ENCODE measurements at places on chromosomes 16 and 17.
A peak's percentile ranks its signal among the peaks of the same experiment; 100 is the strongest.

GRCh38 chr16:17368951-17369350, 101.8 kb downstream of the XYLT1 start:
- DNase-seq, result no peak

GRCh38 chr17:42683407-42684034, 1.2 kb downstream of the CNTNAP1 start:
- DNase-seq, result no peak

GRCh38 chr17:14604591-14605266, 303.8 kb downstream of the HS3ST3B1 start:
- DNase-seq, result no peak

GRCh38 chr16:72977127-72977526, 70.8 kb downstream of the ZFHX3 start:
- no peak for DNase-seq

- DNase-seq, result no peak
Observed at GRCh38 chr16:68074850-68075555, 10.2 kb upstream of the NFATC3 start.

- peak; percentile 96 for DNase-seq
Observed at GRCh38 chr17:68457539-68458259, 403 bp upstream of the WIPI1 start.

GRCh38 chr17:50123649-50124349, 6.2 kb downstream of the SAMD14 start:
- DNase-seq, result no peak

DNA sequence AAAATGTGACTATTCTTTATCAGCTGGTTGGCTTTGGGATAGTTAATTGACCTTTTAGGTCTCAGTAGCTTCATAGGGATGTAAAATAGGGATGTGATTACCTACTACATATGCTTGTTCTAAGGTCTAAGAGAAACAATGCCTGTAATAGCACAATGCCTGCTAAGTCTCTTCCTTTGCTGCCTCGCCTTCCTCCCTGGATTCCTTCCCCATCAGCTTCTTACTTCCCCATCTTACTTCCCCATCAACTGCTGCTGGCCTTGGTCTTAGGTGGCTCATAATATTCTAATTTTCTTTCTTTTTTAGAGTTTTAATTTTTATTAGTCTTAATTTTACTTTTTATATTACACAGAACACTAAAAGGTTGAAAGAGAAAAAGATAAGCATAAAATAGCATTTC, 59.2 kb upstream of the GOT2 start:
- no peak for DNase-seq

DNA sequence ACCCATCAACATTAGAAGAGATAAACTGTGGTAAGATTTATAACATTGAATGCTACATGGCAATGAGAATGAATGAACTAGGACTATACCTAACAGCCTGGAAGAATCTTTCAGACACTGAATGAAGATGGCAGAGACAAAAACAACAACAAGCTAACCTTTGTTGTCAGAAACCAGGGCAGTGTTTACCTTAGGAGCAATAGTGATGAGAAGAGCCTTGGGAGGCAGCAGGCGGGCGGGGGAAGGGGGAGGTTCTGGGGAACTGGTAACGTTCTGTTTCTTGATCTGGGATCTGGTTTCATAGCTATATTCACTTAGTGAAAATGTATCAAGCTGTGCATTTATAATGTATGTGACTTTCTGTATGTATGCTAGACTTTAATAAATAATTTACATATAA, 139.0 kb upstream of the TNRC6C start:
- DNase-seq, result no peak

DNA sequence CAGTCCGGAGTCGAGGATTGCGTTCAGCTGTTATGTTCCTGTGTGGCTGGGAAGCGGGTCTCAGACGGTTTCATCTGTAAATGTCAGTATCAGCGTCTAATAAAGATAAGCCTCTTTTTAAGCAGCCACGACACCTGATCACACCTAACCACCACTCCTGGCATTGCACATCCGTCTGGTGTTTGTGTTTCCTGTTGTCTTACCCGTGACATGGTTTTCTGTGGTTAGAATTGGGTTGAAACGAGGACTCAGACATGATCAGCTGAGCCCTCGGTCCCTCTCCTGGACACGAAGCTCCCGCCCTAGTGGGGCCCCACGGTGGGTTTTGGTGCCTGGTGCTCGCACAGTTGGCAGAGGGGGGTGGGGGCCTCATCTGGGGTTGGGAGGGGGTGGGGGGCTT, 18.3 kb downstream of the CPNE7 start:
- DNase-seq, result no peak

- no peak for DNase-seq
Observed at GRCh38 chr17:17385491-17385890, 82.3 kb downstream of the NT5M start.

GRCh38 chr16:62256406-62256805, 220.2 kb upstream of the CDH8 start:
- DNase-seq, result no peak

- no peak for DNase-seq
Observed at GRCh38 chr17:36505171-36505570, 18.7 kb downstream of the ZNHIT3 start.

- no peak for DNase-seq
Observed at GRCh38 chr17:66976781-66977201, 12.3 kb downstream of the CACNG4 start.

DNA sequence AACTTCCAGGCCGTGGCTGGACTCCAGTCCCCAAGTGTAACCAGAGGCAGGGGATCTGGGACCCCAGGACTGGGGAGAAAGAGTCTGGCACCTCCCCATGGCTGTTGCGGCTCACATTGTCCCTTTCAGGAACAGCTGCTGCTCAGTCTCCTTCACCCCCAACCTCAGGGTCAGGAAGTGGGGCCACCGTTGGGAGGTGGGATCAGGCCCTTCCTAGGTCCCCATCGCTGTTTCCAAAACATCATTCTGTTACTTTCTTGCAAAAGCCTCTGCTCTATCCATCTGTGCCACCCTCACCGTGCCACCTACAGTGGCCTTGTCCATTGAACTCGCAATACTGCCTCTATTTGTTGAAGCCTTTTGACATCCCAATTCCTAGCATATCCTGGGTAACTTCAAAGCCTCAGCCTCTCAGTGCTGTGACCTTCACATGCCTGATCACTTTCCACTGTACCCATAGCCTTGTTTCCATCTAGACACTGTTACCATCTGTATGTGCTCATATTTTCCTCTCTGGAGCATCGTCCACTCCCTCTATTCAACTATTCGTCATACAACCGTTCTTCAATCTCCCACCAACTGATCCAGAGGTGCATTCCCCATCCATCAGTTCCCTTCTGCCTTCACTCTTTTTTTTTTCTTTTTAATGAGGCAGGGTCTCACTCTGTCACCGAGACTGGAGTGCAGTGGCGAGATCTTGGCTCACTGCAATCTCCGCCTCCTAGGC, 15.0 kb upstream of the SRCIN1 start:
- no peak for DNase-seq

DNA sequence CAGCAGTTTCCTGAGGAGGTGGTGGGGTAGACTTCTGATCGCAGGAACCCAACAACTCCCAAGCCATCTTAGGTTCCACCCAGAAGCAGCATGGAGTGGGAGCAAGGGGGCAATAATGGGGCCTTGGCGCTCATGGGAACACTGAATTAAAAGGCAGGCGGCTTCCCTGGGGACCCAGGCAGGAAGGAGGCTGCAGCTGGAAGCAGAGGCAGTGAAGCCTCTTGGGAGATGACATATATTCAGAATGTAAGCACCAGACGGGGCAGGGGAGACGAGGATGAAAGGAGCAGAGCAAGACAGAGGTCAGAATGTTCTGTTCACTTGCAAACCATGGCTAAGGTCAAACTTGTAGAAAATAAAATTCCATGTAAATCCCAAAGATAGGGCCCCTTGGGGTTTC, 2.9 kb downstream of the HIGD1B start:
- no peak for DNase-seq

DNA sequence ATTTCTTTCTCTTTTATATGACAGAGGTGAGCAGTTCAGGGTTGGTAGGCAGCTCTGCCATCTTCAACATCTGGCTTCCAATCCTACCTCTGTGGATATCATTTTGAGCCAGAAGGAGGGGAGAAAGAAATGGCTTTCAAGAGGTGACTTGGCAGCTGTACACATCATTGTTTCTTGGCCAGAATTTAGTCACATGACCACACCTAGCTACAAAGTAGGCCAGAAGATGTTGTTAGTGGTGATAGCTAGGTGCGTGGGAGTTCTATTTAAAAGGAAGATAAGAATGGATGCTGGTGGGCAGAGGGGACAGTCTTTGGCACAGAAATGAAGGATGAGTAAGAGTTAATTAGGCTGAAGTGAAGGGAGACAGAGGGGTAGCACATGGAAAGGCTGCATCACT, 29.2 kb upstream of the MPHOSPH6 start:
- DNase-seq, result peak; percentile 20

GRCh38 chr17:28147017-28147416, 104.5 kb downstream of the NLK start:
- DNase-seq, result no peak

DNA sequence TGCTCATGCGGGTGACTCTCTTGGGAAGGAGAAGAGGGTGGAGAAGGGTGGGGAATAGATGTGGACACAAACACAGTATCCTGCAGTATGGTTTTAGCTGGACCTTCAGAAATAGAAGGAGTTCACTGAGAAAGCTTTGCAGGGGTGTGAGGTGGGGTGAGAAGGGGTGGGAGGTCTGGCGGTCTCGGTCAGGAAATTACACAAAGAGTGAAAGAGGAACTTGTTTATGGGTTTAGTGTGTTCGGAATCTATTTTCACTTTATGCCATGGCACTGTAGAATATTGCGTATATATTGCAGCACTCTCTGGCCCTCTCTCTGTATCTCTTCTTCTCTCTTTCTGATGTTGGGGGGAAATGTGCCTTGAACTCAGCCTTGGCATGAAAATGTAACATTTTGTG, 148.2 kb upstream of the GOT2 start:
- no peak for DNase-seq

- DNase-seq, result no peak
Observed at GRCh38 chr17:8879410-8879809, 11.9 kb upstream of the PIK3R6 start.

DNA sequence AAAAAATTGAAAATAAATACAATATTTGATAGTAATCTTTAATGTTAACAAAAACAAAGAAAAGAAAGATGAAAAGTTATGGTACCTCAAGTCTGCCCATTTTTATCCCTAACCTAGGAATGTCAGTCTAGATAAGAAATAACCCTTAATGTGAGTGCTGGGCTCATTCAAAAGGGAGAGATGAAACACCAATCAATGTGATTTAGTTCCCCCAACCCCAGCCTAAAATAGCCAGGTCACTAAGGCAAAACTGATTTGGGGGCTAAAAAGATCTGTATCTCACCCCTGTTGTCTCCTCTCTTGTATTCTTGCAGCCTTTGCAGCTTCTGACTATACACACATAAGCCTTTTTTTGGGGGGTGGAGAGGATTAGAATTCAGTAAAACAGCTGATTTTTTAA, 3.2 kb upstream of the IGF2BP1 start:
- no peak for DNase-seq

GRCh38 chr17:36602030-36602748, 806 bp downstream of the MRM1 start:
- DNase-seq, result no peak

- peak; percentile 98 for DNase-seq
Observed at GRCh38 chr16:51163894-51164566, 13.0 kb upstream of the SALL1 start.

DNA sequence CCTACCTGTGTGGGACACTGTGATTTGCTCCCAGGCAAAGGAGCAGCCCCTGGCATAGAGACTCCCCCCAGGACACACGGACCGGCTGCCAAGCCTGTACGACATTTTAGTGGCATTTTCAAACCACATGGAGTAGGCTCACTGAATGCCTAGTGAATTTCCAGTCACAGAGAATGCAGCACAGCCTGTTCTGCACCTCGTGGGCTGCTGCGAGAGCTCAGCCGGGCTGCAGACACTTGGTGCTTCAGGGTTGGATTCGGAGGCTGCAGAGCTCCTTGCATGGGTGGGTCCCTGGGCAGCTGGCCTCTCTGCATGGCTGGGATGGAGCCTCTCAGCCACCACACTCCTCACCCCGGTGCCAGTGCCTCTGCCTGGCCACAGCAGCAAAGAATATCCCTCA, 51.2 kb upstream of the HNF1B start:
- DNase-seq, result no peak

DNA sequence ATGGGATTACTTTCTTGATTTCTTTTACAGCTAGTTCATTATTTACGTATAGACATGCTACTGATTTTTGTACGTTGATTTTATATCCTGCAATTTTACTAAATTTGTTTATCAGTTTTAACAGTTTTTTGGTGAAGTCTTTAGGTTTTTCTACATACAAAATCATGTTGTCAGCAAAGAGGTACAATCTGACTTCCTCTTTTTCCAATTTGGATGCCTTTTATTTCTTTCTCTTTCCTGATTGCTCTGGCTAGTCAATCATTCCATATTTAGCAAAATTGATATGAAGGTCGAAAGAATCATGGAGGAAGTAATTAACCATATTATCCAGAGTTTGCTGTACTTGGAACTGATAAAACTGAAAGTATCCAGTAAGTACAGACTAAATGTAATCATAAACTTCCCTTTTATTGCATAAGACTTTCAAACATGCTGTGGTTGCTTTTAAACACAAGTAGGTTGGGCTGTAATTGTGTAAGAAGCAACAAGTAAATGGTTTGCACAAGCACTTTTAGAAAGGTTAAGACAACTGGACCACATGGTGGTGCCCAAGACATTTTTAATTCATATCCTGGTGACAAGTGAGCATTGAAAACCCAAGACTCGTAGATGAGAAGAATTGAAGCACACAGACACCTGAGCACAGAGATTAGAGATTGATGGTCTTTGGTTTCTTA, 8.4 kb downstream of the GDE1 start:
- DNase-seq, result no peak

DNA sequence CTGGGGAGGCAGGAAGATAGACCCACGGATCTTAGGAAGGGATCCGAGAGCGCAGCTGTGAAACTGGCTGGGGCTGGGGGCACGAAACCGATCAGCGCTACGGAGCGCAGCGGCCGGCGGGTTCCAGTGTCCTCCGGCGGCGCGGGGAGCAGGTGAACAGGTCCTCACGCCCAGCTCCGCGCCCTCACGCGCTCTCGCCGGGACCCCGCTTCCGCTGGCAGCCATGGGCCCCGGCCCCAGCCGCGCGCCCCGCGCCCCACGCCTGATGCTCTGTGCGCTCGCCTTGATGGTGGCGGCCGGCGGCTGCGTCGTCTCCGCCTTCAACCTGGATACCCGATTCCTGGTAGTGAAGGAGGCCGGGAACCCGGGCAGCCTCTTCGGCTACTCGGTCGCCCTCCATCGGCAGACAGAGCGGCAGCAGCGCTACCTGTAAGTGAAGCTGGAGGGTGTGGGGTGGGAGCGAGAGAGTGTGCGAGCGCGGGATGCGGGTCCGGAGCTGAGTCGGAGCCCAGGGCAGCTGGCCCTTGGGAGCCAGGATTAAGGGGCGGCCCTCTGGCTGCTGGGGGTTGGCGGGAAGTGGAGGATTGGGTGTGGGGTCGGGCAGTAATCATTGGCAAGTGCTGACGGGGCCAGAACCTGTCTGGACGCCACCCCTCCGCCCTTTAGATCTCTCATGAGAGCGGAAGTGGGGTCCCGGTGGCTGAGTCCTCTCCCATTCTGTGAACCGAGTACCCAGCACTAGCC, 479 bp downstream of the ITGA3 start:
- peak; percentile 55 for DNase-seq

DNA sequence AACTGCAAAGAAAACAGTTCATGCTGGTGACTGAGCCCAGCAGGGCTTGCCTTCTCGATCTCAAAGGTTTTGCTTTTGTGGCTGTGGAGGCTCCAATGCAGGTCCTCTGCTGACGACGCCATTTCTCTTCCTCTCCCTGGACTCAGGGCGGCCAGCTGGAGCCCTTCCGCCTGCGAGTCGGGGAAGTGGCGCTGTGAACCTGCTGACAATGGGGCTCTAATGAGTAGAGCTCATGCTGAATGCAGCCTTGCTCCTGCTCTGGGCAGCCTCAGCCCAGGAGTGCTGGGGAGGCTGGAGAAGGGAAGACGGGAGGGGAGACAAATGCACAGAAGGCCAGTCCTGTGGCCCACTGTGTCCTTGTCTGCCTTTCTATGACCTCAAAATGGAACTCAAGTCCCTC, 43.8 kb downstream of the VAC14 start:
- no peak for DNase-seq

Data from RPMI7951 (cell line).